ENCODE measurements at places on chromosomes 12 and 14.

GRCh38 chr12:119705182-119705581 lies 37.2 kb downstream of the PRKAB1 start:
- DNase-seq = no peak

DNA sequence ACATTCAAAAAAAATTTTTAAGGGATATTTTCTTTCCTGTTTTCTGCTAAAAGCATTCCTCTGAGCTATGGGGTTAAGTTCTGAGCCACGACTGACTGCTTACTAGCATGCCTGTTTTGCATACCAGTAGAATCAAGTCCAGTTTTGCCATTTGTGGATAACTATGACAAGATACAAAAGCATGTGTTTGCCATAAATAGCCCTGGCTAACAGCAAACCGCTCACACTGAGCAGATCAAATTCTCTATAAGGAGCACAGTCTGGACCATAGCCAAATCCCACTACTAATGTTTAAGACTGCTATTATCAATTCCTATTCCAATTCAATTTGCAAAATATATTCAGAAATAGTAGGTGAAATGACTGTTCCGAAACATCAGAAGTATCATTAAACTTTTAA lies 3.2 kb downstream of the CFL2 start:
- no peak for DNase-seq

GRCh38 chr12:23721268-23721667 lies 228.2 kb downstream of the SOX5 start:
- no peak for DNase-seq

DNA sequence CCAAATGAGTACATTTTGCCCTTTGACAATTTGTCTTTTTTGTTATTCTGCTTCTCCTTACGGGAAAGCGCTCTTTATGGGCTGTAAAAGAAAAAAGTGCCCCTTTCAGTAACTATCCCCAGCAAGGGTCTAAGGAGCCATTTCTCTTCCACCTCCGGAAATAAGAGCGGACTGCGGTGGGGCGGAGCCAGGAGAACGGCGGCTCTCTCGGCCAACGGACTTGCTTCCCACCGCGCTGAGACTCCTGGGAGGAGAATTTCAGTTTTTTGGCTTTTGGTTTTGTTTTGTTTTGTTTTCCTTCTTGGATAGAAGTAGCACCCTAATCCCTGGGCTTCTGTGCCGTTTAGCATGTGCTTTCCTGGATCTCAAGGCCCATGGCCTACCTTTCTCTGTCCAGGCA lies 43.5 kb downstream of the ZNF641 start:
- DNase-seq = no peak

GRCh38 chr14:68926236-68926635 lies 52.9 kb downstream of the ACTN1 start:
- DNase-seq = no peak

GRCh38 chr12:72543777-72544467 lies 271.8 kb downstream of the TRHDE start:
- DNase-seq = no peak

GRCh38 chr14:26765768-26766520 lies 168.1 kb upstream of the NOVA1 start:
- DNase-seq = no peak

DNA sequence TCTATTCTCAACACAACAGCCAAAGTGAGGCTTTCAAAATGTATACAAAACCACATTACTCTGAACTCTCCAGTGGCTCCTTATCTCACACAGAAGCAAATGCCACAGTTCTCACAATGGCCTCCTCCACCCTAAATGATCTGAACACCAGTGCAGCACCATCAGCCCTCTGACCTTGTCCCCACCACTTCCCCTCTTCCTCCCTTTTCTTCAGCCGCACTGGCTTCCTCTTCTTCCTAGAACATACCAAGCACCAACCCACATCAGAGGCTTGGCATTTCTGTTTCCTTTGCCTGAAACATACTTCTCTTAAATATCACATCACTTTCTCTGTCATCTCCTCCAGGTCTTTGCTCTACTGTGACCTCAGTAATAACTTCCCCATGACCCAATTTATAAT lies 66.3 kb downstream of the GPR135 start:
- no peak for DNase-seq

GRCh38 chr12:112087851-112088250 lies 20.7 kb downstream of the NAA25 start:
- DNase-seq = no peak

- DNase-seq = no peak
Observed at GRCh38 chr14:87547536-87547935, 445.4 kb downstream of the GALC start.

DNA sequence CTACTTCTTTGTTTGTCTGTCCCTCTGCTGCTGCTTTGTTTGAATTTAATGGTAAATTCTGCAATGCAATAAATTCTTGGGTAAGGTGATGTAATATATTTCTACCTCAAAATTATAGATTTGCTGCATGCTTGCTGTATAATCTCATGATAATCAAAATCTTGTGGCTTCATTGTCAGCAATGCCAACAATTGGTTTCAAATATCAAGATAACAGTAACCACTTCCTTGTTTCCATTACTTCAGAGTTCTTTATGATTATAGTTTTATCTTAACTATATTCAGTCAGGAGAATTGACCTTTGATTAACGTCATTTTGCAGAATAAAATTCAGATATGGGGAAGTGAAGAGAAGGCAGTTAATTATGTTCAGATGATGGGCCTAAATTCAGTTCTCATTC lies 30.2 kb upstream of the RNU6-8 start:
- DNase-seq = no peak

- no peak for DNase-seq
Observed at GRCh38 chr14:38507299-38507698, 251.4 kb upstream of the CLEC14A start.

- DNase-seq = no peak
Observed at GRCh38 chr12:120998435-120998834, 17.9 kb downstream of the C12orf43 start.

- no peak for DNase-seq
Observed at GRCh38 chr12:85632390-85632789, 203.8 kb downstream of the RASSF9 start.

DNA sequence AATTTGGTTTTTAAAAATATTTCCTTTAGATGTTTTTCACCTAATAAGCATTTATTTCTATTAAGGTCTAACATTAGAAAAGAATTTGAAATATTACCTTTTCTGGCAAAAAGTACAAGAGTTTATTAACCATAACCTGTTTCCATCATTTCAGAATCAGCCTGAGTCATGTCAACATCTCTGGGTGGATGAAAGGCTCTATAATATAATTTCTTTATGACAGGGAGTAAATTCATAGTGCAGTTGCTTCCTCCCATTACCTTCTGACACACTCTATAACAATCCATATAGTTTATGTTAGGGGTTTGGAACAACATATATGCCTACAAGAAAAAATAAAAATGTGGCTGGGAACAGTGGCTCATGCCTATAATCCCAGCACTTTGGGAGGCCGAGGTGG lies 134.5 kb downstream of the SLC2A13 start:
- no peak for DNase-seq

- DNase-seq = no peak
Observed at GRCh38 chr12:80821513-80822000, 104.8 kb downstream of the MYF5 start.

DNA sequence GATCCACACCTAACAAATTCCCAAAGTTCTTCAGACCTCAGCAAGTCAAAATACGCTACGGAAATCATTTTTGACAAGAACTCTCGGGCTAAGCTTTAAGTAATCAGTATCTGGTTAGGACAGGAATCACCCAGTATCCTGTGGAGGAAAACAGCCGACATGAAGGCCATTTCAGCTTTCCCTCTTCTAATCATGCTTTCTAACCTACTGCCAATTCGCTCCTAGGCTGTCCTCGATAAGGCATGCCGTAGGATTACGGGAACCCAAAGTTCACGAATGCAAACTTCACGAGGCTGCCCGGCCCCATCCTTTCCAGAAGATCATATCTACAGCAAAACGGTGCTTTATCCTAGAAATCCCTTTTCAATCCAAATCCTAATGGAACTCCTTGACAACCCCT lies 81.8 kb upstream of the PTPRB start:
- DNase-seq = no peak

DNA sequence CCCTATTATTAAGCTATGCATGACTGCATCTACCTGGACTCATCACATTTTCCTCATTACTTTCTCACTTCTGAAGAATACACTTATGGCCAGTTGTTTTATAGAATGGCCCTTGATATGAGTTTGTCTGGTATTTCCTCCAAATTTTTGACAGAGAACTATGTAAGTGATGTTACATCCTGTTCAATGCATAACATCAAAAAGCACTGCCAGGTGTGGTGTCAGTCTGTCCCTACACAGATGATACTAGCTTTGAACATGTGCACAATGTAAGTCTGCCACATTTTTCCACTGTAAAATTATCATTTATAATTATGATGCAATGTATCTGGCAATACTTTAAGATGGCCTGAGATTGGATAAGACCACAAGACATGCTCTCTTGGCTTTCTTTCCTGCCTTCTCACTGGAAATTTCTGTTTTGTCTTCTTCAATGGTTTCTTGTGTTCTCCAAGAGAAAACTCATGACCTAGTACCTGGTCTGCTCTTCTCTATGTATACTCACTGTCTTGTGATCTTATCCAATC lies 28.3 kb downstream of the HEATR5A start:
- DNase-seq = no peak

DNA sequence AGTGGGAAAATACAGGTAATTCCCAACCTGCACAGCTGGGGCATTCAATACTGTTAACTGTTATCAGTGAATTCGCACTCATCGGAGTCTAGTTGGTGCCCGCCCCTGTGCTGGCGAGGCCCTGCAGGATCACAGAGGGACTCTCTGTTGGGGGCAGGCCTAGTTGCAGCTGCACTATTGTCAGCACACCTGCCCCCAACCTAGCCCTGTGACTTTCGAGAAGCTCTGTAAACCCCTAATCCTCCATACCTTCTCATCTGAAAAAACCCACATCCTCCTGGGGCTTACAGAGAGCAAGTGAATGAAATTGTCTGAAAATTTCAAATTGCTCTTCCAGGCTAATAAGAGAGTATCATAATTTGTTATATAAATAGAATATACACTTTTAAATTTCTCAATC lies 132.2 kb upstream of the NUDT4 start:
- peak; percentile 37 for DNase-seq

GRCh38 chr12:94768398-94769046 lies 118.2 kb upstream of the TMCC3 start:
- no peak for DNase-seq

- DNase-seq = no peak
Observed at GRCh38 chr14:53391156-53391555, 238.0 kb upstream of the DDHD1 start.

- no peak for DNase-seq
Observed at GRCh38 chr14:95064734-95065133, 92.6 kb downstream of the DICER1 start.

All from hematopoietic multipotent progenitor cell treated with erythropoietin and hydrocortisone succinate and interleukin-3 and kit ligand, for 17 days (in vitro differentiated cells).